ENCODE measurements at places on chromosomes 2 and 18.

DNA sequence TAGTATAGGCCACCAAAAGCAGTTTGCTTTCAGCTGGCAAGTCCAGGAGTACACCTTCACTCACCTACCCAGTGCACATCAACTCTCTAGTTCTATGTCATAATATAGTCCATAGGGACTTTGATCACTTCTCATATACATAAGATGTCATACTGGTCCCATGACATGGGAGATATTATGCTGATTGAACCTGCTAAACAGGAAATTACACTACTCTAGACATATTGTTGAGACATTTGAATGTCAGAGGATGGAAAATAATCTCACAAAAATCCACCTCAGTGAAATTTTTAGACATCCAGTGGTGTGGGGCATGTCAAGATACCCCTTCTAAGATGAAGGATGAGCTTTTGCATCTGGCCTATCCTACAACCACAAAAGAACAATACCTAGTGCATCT lies 322.5 kb downstream of the EN1 start:
- no peak for DNase-seq

DNA sequence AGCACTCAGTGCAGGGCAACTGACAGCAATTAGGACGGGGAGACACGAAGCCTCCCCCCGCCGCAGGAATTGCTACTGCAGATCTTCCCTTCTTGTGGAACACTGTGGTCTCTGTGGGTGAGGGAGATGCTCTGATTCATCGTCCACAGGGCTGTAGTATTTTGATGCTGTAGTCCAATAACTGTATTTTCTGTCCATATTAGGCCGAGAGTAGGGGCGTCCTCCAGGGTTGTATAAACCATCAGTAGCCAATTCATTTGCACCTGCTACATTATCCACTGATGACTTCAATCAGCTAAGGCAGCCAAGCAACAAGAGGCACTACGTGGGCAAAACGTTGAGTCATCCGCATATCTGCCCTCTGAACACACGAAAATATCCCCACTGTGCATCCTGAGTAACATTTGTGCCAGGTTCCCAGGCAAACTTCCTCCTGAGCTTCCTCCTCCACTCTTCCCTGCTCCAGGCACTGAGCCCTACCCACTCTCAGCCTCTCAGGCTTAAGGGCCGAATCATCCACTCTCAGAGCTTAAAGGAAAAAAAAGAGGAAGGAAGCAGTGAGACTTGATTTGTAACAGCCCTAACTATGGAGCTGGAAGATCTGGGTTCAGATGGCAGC lies 62.1 kb downstream of the LBH start:
- no peak for DNase-seq

DNA sequence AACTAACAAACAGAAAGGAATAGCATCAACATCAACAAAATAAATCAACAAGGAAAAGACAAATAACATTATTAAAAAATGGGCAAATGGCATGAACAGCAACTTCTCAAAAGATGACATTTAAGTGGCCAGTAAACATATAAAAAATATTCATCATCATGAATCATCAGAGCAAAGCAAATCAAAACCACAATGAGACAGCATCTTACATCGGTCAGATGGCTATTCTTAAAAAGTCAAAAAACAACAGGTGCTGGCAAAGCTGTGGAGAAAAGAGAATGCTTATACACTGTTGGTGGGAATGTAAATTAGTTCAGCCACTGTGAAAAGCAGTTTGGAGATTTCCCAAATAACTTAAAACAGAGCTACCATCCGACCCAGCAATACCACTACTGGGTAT lies 327.1 kb downstream of the CMPK2 start:
- no peak for DNase-seq

DNA sequence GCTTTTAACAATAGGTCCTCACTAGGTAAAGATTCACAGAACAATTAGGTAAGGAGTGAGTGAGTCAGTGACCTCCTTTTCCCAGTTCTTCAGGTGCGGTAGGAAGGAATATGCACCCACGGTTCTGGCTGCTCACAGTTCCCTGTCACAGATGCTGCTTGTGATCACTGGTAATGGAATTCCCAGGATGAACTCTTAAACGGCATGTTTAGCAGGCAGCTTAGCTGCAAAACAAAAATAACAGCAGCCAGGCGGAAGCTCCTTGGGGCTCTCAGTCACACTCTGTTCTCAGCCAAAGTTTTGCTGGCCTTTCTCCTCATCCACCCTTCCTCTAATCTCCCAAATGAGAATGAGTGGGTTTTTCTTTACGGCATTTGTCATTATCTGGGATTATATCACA lies 274.5 kb downstream of the MYT1L start:
- no peak for DNase-seq

DNA sequence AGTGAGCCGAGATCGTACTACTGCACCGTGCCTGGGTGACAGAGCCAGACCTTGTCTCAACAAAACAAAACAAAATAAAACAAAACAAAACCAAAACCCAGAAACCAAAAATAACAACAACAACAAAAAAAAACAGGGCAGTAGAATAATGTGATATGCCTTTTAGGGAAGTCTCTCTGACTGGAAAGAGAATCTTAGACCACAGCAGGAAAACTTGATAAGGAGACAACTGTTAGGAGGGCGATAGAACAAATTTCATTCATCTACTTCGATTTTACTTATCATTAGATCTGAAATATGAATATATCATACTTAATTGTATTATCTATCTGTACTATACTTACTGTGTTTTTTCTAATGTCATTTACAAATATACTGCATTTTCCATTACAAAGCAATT lies 109.0 kb upstream of the CNTNAP5 start:
- DNase-seq = no peak

GRCh38 chr2:174529916-174530315 lies 43.1 kb upstream of the GPR155 start:
- no peak for DNase-seq
